ENCODE measurements at places on chromosomes 11 and 22.
A peak's percentile ranks its signal among the peaks of the same experiment; 100 is the strongest.

DNA sequence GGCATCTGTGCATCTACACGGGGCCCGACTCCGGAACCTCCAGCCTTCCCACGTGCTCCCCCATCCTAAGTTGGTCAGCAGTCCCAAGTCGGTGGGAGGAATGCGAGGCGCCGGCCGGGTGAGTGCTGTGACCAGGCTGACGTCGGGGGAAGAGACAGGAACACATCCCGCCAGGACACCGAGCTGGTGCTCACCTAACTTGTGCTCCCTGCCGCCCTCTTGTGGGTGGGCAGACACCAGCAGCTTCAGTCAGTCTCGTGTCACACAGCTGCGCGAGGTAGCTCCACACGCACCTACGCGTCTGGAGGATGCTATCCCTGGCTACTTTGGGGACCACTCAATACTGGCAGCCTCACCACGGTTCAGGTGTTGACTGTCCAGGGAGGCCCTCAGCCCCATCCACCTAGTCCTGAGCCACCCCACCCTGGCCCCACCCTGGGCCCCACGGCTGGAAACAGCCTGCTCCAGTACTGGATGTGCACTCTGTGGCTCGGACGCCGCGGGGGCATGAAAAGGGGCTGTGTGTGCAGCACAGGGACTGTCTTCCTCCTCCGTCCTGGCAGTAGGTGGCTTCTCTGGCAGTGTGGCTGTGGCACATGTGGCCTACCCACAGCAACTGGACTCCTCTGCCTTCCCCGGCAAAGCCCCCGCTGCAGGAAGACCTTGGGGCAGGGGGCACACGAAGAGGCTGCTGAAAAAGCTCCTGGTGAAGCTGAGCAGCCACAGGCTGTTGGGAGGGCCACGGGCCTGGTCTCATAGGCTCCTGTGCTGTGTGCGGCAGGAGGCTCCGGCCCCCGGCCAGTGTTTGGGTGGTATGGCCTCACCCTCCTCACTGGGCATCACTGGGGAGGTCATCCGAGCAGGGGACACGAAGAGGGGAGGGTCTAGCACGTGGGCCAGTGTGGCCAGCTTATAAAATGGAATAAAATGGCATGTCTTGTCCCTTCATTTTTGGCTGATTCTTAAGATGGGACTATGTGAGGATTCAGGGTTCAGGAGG is 11.2 kb upstream of the BID start:
- no peak for DNase-seq

DNA sequence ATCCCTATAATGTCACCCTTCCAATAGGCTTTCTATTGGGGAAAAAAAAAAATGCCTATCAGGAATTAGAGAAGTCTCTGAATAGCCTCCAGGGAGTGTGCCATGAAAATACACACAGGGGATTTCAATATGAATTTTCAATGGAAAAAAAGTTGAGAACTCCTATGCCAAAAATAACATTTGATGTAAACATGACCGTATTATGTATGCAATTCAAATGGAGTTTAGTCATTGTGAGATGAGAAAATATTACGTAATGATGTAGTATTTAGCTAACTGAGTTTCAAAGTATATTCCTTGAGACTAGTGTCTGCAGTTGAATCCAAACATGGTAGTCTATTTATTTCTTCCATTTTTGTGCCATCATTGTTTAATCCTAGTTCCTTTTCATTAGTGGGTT is 182.3 kb downstream of the BLID start:
- no peak for DNase-seq

GRCh38 chr22:49294656-49295464 is 532.8 kb downstream of the BRD1 start:
- DNase-seq: no peak

GRCh38 chr11:76152086-76152681 is 54.1 kb downstream of the WNT11 start:
- peak; percentile 61 for DNase-seq

Data from foreskin melanocyte (primary cell).